ENCODE measurements at places on chromosomes 2 and 18. TPM values are rescaled to one million over a fixed set of nuclear protein-coding genes. Genes with fewer than 3 reads are reported as not detected.

DNA sequence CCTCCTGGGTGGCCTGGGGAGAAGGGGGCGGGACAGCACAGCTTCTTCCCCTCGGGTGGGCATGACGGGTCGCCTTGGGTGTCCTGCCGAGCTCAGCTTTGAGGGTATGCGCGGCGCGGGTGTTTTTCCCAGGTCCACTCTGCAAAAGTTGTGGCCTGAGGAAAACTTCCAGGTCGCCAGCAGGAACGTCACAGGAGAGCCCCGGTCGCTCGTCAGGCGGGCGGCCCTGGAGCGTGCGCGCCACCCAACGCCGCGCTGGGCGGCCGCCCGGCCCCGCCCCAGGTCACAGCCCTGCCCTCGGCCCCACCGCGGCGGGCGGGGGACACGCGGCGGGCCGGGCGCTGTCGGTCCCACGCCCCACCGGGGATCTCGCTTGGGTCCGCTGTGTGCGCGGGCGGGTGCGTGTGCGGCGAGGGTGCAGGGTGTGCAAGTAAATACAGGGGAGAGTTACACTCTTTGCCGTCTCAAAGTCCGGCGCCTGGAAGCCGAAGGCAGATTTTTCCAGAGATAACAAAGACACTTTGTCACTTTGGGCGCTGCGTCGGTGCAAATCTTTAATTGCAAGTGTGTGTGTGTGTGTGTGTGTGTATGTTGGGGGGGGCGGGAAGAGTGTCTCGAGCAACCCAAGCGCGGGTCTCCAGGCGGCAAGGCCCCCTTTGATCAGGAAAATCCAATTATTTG, 616 bp upstream of the SP5 start:
- no peak for DNase-seq

GRCh38 chr2:24241528-24241927, 66.7 kb downstream of the FAM228A start:
- DNase-seq = no peak

- no peak for DNase-seq
These were observed 94.8 kb downstream of the RAPGEF4 start for GRCh38 chr2:172830482-172830881.

DNA sequence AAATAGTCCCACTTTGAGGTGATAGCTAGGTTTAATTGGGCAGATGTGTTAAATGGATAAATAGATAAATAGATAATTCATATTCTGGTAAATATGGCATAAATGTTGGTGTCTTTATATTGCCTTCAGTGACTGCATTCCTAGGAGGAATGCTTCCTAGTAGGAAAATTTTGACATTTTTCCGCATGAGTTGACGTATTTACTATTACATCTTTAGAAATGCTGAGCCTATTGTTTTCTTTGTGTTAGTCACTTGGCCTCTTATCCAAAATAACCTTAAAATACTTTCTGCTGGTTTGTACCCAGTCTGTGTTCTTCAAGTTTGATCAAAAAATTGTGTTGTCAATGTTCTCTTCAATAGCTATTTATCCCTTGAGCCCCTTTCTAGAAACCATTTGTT, 495.6 kb upstream of the ZEB2 start:
- no peak for DNase-seq

Gene TRIM43
- total RNA-seq = not detected

DNA sequence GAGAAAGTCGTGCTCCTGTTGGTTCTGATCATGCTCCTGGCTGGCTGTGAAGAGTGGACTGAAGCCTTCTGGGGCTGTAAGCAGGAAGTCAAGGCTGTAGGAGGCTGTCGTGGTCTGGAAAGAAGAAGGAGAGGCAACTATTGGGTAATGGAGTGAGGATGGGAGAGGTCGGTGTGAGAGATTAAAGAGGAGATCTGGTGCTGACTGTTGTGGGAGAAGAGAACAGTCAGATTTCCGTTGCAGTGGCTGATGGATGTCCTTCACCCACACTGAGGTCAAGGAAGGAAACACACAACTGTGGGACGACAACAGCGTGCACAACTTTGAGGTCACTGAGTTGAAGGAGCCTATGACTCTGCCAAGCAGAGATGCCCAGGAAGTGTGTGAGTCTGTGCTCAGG, 2.8 kb upstream of the PSMD1 start:
- no peak for DNase-seq

DNA sequence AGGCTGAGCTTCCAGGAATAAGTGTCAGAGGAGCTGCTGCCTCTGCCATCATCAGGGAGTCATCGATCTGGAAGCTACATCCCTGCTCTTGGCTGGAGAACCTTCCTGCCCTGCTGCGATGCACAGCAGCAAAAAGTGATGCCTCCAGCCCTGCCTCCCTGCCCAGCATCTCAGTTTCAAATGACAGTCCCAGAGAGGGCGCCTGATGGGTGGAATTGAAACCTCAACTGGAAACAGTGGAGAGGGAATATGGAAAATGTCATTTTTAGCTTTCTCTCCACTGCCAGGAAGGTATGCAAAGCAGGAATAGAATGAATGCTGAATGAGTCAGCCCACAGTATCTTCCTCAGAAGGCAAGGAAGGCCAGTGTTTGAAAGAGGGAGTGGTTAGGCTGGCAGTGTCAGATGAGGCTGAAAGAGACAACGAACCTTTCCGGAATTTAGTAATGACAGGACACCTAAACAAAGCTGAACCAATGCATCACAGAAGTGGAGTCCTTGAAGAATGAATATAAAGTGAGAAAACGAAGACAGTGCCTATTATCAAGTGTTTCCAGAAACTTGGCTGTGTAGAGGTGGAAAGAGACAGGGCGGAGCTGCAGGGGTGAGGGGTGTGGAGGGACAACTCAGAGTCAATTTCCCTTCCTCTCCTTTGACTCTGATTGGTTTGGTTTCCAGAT, 153.9 kb upstream of the NDUFV2 start:
- no peak for DNase-seq

DNA sequence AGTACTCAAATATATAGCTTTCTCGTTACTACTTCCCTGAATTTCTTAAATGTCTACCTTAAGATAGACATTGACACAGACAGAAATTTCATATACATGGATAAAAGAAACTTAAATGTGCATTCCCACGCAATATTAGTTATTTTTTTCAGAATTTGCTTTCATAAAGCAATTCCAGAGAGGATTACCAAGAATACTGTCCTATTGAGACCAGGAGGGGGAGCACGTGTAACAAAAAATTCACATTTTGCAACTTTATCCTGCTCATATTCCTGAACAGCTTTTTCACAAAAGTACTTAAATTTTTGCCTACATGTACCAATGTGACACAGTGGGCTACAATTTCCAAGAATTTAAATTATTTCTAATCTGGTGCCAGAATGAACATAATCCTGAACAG, 30.7 kb upstream of the ERCC3 start:
- DNase-seq = no peak

GRCh38 chr18:38496222-38496793, 930.7 kb upstream of the CELF4 start:
- no peak for DNase-seq

DNA sequence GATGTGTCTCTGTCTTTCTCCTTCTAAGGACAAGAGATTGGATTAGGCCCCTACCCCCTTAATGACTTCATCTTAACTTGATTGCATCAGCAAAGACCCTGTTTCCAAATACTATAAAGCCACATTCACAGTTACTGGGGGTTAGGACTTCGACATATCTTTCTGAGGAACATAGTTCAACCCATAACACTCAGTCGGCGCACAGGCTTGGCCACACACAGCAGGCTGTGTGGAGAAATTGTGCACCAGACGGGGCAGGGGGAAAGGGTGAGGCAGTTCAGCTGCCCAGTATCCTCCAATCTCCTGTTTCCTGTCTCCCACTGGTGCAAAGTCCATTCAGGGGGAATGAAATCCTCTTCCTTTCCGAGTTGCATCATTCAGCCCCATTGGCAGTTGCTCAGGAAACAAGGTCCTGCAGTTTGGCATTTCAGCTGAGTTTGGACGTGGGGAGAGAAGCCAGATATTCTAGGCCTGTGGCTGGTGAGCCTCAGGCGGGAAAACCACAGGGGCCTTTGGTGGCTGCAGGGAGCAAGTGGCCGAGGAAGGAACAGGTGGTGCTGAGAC, 9.4 kb upstream of the RAPGEF4 start:
- no peak for DNase-seq

- DNase-seq = no peak
These were observed 238.9 kb downstream of the FHOD3 start for GRCh38 chr18:36536426-36536825.

Gene HOXD11
- not detected for total RNA-seq

GRCh38 chr2:86566158-86566820, 3.0 kb upstream of the CHMP3 start:
- no peak for DNase-seq

DNA sequence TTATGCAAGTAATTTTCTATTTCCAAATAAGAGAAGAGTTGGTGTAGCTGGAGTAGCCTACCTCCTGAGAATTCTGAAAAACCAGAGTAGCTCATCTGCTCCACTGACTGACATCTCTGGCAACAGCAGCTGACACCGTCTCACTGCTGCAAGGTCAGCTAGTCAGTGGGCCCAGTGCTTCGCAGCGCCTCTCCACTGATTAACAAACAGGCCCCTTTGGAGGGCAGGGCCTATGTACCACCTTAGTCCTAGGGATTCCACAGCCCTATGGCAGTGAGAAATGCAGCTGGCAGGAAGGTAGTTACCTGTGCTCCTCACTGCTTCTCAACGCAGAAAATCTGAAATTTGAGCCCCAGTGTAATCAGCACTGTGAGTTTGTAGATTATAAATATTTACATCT, 97.5 kb downstream of the DLGAP1 start:
- DNase-seq = no peak

DNA sequence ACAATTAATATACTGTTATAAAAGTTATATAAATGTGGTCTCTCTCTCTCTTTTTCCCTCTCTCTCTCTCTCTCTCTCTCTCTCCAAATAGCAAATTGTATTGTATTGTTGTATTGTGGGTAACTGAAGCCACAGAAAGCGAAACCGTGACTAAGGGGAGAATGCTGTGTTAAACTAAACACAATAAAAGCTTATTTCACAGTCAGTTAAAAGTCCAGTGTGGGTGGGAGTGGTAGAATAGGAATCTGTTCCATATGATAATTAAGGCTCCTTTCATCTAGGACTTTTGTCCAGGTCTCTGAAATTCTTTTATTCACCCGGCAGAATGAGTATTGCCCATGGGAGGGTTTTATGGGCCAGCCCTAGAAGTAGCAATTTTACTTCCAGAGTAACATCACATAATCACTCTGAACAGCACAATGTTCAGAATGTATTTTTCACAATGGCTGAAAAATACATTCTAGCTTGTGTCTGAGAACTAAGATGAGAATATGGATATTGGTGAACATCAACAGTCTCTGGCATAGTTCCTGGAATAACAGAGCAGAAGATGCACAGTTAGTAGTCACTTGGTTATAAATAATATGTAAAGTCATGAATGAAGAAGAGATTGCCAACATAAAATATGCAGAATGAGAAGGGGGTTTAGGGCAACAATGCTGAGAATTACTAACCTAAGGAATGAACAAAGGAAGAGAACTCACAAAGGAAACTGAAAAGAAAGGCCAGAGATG, 399.1 kb downstream of the PLCL1 start:
- no peak for DNase-seq

- DNase-seq = no peak
These were observed 108.4 kb upstream of the TTN start for GRCh38 chr2:178915423-178916173.

DNA sequence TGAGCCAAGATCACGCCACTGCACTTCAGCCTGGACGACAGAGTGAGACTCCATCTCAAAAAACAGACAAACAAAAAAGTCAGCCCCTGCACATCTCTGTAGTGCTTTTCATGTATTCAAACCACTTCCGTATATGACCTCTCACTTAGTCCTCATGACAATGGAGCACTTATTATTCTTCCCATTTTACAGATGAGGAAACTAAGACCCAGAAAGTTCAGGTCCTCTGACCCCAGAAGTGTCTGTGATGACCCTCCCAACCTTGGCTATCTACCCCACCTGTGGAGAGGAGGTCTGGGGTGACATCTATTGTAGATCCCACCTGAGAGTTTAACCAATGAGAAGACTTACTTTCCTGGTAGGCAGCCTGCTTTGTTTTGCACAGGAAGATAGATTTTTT, 21.6 kb upstream of the MAPRE3 start:
- DNase-seq = no peak

GRCh38 chr2:54428108-54428831, 27.9 kb upstream of the SPTBN1 start:
- no peak for DNase-seq

Gene PDE11A
- not detected for total RNA-seq

DNA sequence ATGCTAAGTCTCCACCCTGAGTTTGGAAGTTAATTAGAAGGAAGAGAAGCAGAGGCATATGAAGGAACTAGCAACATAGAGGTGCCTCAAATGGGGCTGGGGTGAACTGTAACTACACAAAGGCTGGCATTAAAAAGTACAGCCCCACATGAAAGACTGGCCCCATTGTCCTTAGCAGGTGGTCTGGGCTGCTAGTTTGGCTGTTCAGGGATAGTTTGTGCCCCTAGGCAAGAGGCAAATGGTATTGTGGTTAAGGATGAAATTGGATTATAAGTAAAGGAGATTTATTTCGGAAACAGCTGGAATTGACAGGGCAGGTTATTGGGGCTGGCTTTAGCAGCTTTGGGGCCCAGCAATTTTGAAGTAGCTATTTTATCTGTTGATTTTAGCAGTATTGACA, 365.7 kb upstream of the TNP1 start:
- no peak for DNase-seq

Gene PCGF1
- total RNA-seq = 41.9 TPM

- DNase-seq = no peak
These were observed 368.2 kb downstream of the CDH2 start for GRCh38 chr18:27808683-27809082.

- DNase-seq = no peak
These were observed 110.0 kb upstream of the ETAA1 start for GRCh38 chr2:67286981-67287759.

- peak; percentile 70 for DNase-seq
These were observed 9.1 kb upstream of the ARID5A start for GRCh38 chr2:96527286-96528005.
